ENCODE measurements at places on chromosomes 3 and 15. TPM values are rescaled to one million over a fixed set of nuclear protein-coding genes. Genes with fewer than 3 reads are reported as not detected.

The SLC15A2 gene
- 2.5 TPM for total RNA-seq

The ITGA11 gene
- total RNA-seq: 0.20 TPM

DNA sequence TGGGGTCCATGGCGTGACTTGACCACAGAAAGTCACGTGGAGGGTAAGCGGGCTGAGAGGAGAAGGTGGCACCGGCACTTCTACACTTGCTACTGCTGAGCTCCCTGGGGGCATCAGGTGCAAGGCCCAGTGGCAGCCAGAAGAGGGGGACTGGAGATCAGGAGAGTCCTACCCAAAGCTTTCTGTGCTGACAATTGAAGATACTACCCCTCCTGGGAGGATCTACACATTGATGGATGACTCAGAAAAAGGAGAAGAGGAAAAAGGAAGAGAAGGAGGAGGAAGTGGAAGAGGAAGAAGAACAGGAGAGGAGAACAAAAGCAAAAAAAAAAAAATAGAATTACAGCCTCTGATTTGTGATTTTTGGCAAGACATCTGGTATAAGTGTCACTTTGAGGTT is 41.2 kb downstream of the MYO5C start:
- H3K4me1 ChIP-seq: peaks cover 53% of the 10 kb centered on the region
- H3K4me3 ChIP-seq: no peak overlapping the region
- no peaks in the 10 kb centered on the region for H3K36me3 ChIP-seq
- no peak overlapping the region for H3K27ac ChIP-seq
- H3K27me3 ChIP-seq: no peaks in the 10 kb centered on the region

DNA sequence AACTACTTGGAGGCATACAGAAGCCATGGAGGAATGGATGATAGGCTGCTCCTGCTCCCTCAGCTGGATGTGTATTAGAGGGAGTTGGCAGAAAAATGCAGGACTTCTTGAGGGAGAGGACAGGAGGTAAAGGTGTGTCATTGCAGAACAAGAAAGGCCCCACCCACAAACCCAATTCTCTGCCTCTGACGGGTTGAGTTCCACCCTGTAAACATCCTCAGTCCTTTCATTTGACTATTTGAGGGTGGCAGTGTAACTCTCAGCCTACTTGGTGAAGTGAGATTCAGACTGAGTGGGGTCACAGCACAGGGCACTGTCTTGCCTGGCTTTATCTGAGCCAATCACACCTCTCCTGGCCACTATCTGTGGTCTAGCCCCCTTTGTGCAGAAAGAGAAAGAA is at the start of gene TPRG1:
TSS of gene TPRG1 (plus strand) at position 265 of the 400 bp plus-strand sequence. CDS start 35,414 bp downstream, outside the sequence.
- DNase-seq: no peak
- H3K4me3 ChIP-seq: no peak within 1 kb of the TSS
- no peak within 1 kb of the TSS for H3K27ac ChIP-seq
- H3K4me1 ChIP-seq: peaks cover 13% of the 10 kb centered on the region
- no peaks in the 10 kb centered on the region for H3K36me3 ChIP-seq

DNA sequence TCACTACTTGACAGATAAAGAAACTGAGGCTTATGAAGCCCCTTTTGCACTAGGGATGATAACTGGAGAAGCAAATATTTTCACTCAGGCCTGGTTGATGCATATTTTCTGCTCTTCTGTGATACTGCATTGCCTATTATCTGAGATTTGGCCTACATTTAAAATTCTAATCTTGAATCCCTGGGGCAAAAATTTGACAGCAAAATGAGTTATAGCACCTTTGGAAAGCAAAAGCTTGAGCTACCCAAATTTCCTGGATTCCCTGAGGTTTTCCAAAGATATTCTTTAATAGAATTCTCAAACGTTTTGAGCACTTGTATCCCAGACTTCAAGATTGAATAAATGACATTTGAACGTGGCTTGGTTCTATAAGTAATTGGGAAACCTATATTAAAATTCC is 86.1 kb downstream of the NAALADL2 start:
- no peak for DNase-seq
- no peaks in the 10 kb centered on the region for H3K4me1 ChIP-seq
- no peak overlapping the region for H3K27ac ChIP-seq
- no peak overlapping the region for H3K4me3 ChIP-seq

The TMOD2 gene
- total RNA-seq: 6.2 TPM

GRCh38 chr3:54347060-54347459 is 224.7 kb downstream of the CACNA2D3 start:
- H3K27ac ChIP-seq: no peak overlapping the region
- DNase-seq: no peak
- peaks cover 2% of the 10 kb centered on the region for H3K27me3 ChIP-seq
- no peaks in the 10 kb centered on the region for H3K4me1 ChIP-seq
- H3K36me3 ChIP-seq: no peaks in the 10 kb centered on the region
- no peak overlapping the region for H3K4me3 ChIP-seq

DNA sequence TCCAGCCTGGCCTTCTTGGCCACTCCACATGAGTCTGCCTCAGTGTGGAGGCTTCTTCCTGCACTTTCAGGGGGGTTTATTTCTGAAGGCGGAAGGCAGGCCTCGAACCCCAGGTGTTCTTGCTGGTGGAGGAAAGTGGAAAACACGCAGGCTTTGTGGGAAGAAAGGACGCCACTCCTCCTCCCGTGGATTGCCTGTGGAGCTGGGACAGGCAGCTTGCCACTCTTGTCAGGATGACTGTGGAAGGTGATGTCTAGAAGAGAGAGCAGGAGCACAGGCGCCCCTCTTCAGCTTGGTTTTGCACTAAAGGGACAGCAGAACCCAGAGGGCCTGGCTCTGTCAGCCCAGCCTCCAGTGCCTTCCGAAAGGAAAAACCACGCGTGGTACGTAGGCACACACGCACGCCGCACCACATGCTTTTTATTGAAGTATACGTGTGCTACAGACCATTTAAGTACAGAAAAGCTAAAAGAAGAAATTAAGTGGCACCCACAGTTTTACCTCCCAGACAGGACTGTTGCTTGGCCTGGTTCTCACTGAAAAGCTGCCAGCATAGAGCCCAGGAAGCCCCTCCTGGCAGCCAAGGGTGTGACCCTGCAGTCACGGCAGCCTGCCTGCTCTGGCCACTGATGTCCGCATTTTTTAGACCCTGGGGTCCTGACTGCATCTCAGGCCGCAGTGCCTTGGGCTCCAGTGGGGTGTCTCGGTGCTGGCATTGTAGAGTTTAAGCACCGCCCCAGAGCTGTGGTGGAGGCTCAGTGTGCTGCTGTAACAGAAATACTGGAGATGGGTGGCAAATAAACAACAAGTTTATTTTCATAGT is 21.6 kb downstream of the KLF13 start:
- H3K27ac ChIP-seq: peak overlapping the region; percentile 97
- H3K36me3 ChIP-seq: peaks cover 59% of the 10 kb centered on the region
- peak overlapping the region; percentile 21 for H3K4me3 ChIP-seq
- no peaks in the 10 kb centered on the region for H3K27me3 ChIP-seq
- DNase-seq: no peak

DNA sequence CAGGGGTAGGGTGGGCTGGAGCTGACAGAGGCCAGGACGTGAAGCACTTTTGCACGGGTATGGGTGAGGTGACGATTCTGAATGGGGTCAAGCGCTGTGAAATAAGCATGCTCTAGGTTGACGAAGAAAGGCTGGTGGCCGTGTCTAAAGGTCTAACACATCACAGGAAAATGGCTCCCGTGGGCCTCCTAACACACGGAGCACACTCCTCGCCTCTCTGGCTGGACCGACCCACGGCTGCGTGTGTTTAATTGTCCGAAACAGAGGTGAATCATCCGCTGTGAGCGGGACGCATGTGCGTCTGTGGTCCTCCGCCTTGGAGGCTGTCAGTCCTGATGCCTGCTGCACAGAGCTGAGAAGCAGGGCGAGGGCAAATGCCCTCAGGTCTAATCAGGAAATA is 130.6 kb downstream of the NSMCE3 start:
- H3K27ac ChIP-seq: no peak overlapping the region
- peaks cover 17% of the 10 kb centered on the region for H3K27me3 ChIP-seq
- H3K36me3 ChIP-seq: no peaks in the 10 kb centered on the region
- DNase-seq: no peak
- H3K4me3 ChIP-seq: no peak overlapping the region

The MUSTN1 gene
- 4.4 TPM for total RNA-seq

The OXTR gene
- total RNA-seq: 0.35 TPM

The DPH3 gene
- total RNA-seq: 19.8 TPM

DNA sequence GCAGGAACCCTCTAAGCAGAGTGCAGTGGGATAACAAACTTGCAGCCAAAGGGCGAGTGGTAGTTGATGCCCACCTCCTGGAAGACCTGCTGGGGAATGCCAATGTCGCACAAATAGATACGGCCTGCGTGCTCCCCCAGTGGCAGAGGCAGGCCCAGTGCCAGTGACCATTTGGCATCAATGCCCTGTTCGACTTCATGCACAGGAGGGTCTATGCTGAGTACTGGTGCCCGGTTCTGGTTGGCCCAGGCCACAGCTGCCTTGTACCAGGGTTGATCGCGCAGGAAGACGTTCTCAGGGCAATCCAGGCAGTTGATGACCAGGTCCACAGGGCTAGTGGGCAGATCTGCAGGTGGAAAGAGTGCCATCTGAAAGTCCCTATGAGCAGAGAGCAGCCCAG is 17.0 kb downstream of the CLK3 start:
- no peak overlapping the region for H3K4me3 ChIP-seq
- H3K27me3 ChIP-seq: no peaks in the 10 kb centered on the region
- H3K27ac ChIP-seq: no peak overlapping the region

DNA sequence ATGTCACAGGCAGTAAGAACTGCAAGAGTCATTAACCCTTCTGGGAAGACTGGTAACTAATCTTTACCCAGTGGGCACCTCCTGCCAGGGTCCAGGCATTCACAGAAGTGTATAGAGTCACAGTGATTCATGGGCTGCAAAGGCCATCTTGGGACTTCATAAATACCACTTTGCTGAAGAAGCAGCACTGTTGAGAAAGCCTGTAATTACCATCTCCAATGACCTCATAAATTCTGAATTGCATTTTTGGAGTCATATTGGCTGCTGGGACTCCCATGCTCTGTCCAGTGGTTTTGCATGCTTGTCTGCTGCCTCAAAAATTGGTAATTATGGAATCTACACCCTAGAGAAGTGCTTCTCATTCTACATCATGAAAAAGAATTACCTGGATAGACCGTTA is 837.2 kb downstream of the NTRK3 start:
- no peak overlapping the region for H3K4me3 ChIP-seq
- H3K27me3 ChIP-seq: no peaks in the 10 kb centered on the region
- no peak overlapping the region for H3K27ac ChIP-seq
- H3K4me1 ChIP-seq: no peaks in the 10 kb centered on the region
- H3K36me3 ChIP-seq: no peaks in the 10 kb centered on the region

- peaks cover 2% of the 10 kb centered on the region for H3K4me1 ChIP-seq
- H3K4me3 ChIP-seq: no peak overlapping the region
- no peak overlapping the region for H3K27ac ChIP-seq
- H3K27me3 ChIP-seq: no peaks in the 10 kb centered on the region
- no peak for DNase-seq
- H3K36me3 ChIP-seq: no peaks in the 10 kb centered on the region
These were observed 134.0 kb downstream of the CMSS1 start for GRCh38 chr3:99951701-99952100.

DNA sequence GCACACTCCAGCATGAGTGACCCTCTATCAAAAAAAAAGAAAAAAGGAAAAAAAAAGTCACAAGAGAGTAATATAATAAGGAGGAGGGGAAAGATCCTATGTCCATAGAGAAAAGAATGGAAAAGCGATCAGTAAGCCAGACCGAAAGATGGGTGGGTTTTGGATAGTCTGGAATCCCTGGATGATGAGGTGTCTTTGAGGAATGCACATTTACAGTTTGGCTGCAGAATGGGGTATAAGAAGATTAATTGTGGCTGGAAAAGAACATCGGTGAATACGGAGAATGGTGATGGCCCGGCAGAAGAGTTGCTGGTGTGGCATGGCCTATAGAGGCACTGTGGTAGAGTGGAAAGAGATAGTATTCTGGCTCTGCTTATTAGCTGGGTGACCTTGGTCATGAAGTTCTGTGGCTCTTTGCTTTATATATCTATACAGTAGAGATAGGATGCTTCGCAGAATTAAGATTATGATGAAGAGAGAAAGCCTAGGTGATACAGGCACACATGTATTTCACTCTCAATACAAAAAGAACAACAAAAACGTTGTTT is 187.9 kb downstream of the AKAP13 start:
- peaks cover 4% of the 10 kb centered on the region for H3K4me1 ChIP-seq
- DNase-seq: no peak
- H3K27ac ChIP-seq: no peak overlapping the region
- H3K27me3 ChIP-seq: no peaks in the 10 kb centered on the region
- H3K4me3 ChIP-seq: no peak overlapping the region

DNA sequence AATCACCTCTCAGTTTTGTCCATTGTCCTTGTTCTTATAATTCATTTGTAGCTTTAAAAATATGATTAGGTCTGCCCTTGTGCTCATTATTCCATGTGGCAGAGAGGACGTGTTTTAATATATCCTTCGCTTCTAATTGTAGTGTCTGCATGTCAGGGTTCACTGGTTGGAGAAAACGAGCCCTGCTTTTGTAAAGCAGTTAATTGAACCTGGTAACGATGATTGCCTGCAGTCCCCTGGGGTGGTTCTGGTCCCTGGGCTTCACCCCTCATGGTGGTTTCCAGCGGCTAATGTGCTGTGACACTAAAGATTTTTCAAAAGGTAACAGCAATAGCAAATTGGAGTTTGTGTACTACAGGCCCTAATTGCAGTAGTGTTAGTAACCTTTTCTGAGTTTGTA is 299.6 kb downstream of the CACNA2D3 start:
- DNase-seq: no peak
- H3K36me3 ChIP-seq: no peaks in the 10 kb centered on the region
- H3K27ac ChIP-seq: no peak overlapping the region
- H3K4me3 ChIP-seq: no peak overlapping the region
- H3K27me3 ChIP-seq: no peaks in the 10 kb centered on the region
- no peaks in the 10 kb centered on the region for H3K4me1 ChIP-seq

The TMEM212 gene
- not detected for total RNA-seq

DNA sequence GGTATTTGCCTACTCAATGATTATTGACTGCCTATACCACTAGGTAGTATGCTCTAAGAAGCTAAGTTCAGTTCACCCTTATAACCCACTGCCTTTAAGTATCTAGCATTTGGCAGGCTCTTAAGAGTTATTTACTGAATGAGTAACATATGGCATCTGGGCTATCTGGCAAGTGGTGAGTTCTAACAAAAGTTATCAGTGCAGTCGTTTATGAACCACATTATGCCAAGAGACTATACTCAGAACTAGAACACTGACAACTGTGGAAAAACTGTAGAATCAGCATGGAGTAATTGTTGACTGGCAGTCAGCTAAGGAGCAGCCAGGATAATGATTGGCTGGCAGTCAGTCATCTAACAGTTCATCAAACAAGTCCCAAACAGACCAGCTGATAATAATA is 25.8 kb downstream of the RAF1 start:
- no peaks in the 10 kb centered on the region for H3K27me3 ChIP-seq
- H3K4me3 ChIP-seq: no peak overlapping the region
- H3K4me1 ChIP-seq: peaks cover 10% of the 10 kb centered on the region
- no peak for DNase-seq
- H3K27ac ChIP-seq: no peak overlapping the region

GRCh38 chr3:53711387-53711786 is 134.8 kb downstream of the CHDH start:
- peaks cover 58% of the 10 kb centered on the region for H3K4me1 ChIP-seq
- no peak overlapping the region for H3K4me3 ChIP-seq
- no peak overlapping the region for H3K27ac ChIP-seq
- no peaks in the 10 kb centered on the region for H3K27me3 ChIP-seq
- no peak for DNase-seq
